Uterine smooth muscle cell (primary cell): ENCODE measurements at places on chromosomes 2 and 18. TPM values are rescaled to one million over a fixed set of nuclear protein-coding genes. Genes with fewer than 3 reads are reported as not detected.

The DLGAP1 gene
- 0.12 and 0.33 TPM in 2 replicates for total RNA-seq

The MEP1B gene
- total RNA-seq: not detected in 2 replicates

The KCNK3 gene
- total RNA-seq: 0.44 TPM in 1 of 2 replicates, not detected in the other

The GAD1 gene
- total RNA-seq: not detected in 2 replicates

The DSC2 gene
- under 0.01 TPM in 1 of 2 replicates, not detected in the other for total RNA-seq

The RAB17 gene
- 0.11 and 0.12 TPM in 2 replicates for total RNA-seq

The EFEMP1 gene
- total RNA-seq: 10.8 and 35.9 TPM in 2 replicates

The HOXD13 gene
- 7.5 and 7.7 TPM in 2 replicates for total RNA-seq

The C2orf81 gene
- total RNA-seq: 1.00 and 1.4 TPM in 2 replicates
